Stimulated activated CD4-positive, alpha-beta T cell treated with anti-CD3 and anti-CD28 coated beads, Interleukin-2, amount 100 ng/mL, for 4 hours (primary cell): ENCODE measurements at places on chromosomes 1 and 21.

GRCh38 chr1:201465698-201466290 lies 3.2 kb downstream of the PHLDA3 start:
- DNase-seq = no peak

- no peak for DNase-seq
These were observed 423.6 kb downstream of the HLX start for GRCh38 chr1:221302810-221303209.

DNA sequence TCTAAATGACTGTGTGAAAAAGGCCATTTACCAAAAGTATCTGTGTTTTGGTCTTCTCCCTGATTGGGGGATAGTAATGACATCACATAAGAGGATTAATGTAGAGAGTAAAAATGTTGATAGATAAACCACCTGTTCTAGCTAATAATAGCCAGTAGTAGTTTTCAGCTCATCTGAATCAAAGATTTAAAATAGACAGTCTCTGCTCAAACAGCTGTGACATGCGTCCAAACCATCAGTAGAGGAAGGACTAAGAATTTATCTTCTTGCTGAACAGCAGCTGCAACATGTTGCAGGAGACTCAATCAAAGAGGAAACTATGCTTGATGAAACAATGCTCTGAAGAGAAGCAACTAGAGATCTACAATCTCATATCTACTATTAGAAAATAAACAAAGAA lies 21.4 kb downstream of the TMPRSS15 start:
- DNase-seq = no peak

- DNase-seq = no peak
These were observed 60.4 kb downstream of the OBSCN start for GRCh38 chr1:228267962-228268880.

- no peak for DNase-seq
These were observed 28.8 kb downstream of the AHDC1 start for GRCh38 chr1:27574871-27575831.

GRCh38 chr1:200626853-200627534 lies 6.4 kb upstream of the KIF14 start:
- no peak for DNase-seq

GRCh38 chr1:59427784-59428183 lies 130.9 kb downstream of the FGGY start:
- DNase-seq = no peak
